ENCODE measurements at places on chromosomes 6 and 20.

- DNase-seq = no peak
These were observed 38.2 kb downstream of the ADGRB3 start for GRCh38 chr6:68673255-68673654.

- no peak for DNase-seq
These were observed 127.0 kb downstream of the PACRG start for GRCh38 chr6:162854734-162855191.

- DNase-seq = no peak
These were observed 49.4 kb downstream of the TMC2 start for GRCh38 chr20:2585811-2586210.

GRCh38 chr20:63951398-63952209 lies 4.6 kb downstream of the UCKL1 start:
- no peak for DNase-seq

DNA sequence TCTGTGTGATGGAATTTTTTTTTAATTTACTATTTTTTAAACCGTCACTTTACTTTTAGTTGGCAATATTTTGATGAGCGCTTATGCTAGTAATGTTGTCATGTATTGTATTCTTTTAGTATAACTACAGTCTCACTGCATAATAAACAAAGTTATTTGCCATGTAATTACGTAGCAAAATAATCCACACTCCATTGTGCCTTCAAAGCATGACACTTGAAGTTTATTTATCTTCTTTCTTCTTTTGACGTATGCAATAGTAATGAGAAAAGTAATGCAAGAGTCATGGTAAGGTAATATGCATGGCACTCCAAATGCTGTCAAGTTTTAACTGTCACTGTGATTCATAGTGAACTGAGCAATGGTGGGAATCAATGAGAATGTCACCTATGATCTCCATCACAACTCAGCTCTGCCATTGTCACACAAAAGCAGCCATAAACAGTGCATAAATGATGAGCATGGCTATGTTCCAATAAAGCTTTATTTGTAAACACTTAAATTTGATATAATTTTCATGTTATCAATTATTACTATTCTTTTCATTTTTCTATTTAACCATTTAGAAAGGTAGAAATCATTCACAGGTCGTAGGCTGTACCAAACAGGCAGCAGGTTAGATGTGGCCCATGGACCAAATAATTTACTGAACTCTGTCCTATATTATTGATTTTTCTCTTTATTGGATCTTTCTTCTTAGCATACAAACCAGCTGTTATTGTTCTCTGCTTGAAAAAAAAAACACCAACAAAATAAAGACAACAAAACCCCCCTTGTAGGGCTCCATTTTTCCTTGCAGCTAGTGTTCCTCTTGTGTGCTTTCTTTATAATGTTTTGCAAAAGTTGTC lies 27.1 kb downstream of the RNF217 start:
- DNase-seq = no peak

DNA sequence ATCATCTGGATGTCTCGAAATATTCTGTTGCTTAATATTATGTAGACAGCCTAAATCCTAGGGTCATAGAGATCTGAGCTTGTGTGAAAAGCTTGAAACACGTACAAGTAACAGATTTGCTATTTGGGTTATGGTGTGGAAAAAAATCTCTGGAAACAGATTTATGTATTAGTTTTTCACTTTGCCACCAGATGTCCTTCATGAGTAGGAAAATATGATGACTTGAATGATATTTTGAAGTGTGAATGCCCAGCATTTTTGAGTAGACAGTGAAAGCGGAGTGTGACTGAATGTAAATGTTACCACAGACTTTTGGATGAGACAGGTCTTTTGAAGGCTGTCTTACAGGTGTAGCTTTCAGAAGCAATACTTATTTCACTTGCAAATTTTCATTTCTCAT lies 4.2 kb upstream of the BMP6 start:
- DNase-seq = no peak

- DNase-seq = no peak
These were observed 124.1 kb upstream of the THEMIS start for GRCh38 chr6:128024969-128025368.

GRCh38 chr6:53765270-53765669 lies 29.5 kb upstream of the LRRC1 start:
- no peak for DNase-seq

Data from activated gamma-delta T cell treated with Interleukin-2 at 50 U/mL for 16 hours (primary cell).